Stimulated activated effector memory CD8-positive, alpha-beta T cell treated with anti-CD3 and anti-CD28 coated beads, Interleukin-12 subunit alpha, Interleukin-12 subunit beta, amount 100 ng/mL, for 72 hours (primary cell): ENCODE measurements at places on chromosomes 1 and 21.
A peak's percentile ranks its signal among the peaks of the same experiment; 100 is the strongest.

- no peak for DNase-seq
Measured at GRCh38 chr1:80566123-80566522, 1234.6 kb upstream of the ADGRL2 start.

- DNase-seq = no peak
Measured at GRCh38 chr1:51605961-51606723, 10.8 kb upstream of the OSBPL9 start.

- DNase-seq = no peak
Measured at GRCh38 chr1:241275981-241276380, 81.0 kb downstream of the RGS7 start.

- no peak for DNase-seq
Measured at GRCh38 chr1:236689713-236690569, 3.6 kb downstream of the ACTN2 start.

DNA sequence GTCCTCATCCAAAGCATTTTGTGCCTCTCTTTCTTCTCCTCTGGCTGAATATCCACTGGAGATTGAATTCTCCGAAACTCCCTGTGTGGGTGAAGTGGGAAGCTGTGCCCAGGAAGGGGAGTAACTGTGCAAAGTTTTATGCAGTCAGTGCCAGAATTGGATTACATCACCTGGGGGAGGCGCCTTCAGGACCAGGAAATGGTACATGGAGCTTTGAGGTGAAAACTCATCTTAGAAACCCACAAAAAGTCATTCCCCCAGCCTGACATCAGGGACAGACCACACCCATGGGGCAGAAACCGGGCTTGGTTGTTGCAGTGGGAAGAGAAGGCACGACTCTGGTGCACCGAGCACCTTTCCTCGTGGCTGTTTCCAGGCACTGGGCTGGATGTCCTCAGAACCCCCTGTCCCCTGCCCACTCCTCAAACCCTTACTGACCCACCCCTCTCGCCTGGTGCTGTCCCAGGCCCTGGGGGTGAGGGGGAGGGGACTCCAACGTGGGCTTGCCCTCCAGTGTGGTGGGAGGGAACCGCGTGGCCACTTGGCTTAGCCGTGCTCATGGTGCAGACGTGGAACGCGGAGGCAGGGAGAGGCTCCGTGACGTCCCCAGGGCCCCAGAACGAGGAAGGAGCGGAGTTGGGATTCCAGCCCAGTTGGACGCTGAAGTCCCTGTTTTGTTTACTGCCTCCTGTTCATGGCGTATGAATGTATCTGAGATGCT lies 15.7 kb downstream of the TFF3 start:
- DNase-seq = no peak

GRCh38 chr1:67759692-67760029 lies 73.6 kb downstream of the GNG12 start:
- no peak for DNase-seq

GRCh38 chr1:19988267-19989006 lies 9.0 kb upstream of the PLA2G2A start:
- DNase-seq = no peak

DNA sequence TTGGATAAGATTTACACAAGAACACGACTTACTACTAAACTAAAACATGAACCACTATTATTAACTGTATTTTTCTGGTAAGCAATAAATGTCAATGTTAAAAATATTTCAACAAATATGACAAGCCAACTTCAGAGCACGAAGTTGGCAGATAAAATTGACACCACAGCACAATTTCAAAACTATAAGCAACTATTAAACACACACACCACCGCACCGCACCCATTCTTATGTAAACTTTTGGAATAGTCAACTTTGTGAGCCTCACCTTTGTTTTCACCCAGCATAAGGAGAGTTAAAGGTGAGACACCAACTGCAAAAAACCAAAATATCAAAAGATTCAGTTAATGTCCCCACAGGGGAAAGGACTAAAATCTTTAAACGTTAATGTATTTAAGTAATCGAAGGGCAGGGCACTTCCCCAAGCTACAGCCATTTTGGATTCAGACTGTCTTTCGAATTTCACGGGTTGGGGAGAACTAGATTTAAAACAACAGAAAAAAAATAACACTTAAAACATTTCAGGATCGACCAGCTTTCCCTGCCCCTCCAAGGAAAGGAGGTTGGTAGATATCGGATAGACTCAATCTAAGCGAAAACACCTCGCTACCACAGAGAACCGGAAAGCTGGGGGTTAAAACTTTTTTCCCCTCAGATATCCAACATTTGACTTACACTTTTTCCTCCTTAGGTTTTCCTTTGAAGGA lies 872 bp downstream of the GPBP1L1 start:
- DNase-seq = no peak

DNA sequence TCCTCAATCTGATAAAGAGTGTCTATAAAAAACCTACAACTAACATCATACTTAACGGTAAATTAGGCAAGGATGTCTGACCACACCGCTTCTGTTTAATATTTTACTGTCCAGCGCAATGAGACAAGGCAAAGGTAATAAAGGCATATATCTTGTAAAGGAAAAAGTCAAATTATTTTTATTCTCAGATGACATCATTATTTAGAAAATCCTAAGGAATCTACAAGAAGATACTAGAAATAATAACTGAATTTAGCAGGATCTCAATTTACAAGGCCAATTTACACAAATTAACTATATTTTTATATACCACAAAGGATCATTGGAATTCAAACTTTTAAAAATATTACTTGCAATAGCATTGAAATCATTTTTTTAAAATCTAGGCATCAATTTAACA lies 29.4 kb downstream of the GJA4 start:
- no peak for DNase-seq

DNA sequence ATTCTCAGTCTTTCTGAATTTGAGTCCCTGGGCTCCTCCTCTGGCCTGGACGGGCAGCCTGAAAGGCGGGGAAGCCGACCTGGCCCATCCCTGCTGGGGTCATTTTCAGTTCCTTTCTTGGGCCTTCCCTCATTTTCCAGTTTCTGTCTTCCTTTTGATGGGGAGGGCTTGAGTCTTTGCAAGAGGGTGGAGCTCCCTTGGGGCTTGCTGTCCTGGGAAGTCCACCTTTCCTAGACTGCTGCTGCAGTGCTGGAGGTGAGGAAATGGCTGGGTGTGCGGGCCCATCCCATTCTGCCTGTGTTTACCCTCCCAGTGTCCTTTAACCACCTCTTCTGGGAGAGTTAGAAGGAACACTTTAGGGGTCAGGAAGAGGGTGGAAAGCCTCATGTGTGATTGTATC lies 40.4 kb upstream of the SYNC start:
- DNase-seq = no peak

GRCh38 chr1:201325678-201326060 lies 42.4 kb downstream of the PKP1 start:
- DNase-seq = no peak

GRCh38 chr1:117371441-117372151 lies 4.3 kb downstream of the MAN1A2 start:
- no peak for DNase-seq

GRCh38 chr1:212928323-212929291 lies 21.7 kb upstream of the VASH2 start:
- peak; percentile 32 for DNase-seq

- no peak for DNase-seq
Measured at GRCh38 chr1:39899611-39900538, 1.8 kb downstream of the MYCL start.

DNA sequence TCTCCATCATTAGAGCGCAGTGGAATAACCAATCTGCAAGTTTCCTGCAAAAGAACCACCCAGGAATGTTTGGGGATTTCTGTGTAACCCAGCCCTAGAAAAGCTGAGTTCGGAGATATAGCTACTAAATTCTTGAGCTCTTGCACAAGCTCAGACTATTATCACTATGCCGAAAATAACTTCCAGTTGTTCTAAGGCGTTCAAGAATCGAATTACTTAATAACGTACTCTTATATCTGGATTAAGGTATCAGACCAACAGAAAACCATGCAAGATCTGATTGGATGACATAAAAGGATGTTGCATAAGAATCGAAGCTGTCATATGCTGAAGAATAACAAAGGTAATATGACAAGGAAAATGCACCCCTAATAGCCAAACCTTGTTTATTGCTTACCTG lies 7.5 kb upstream of the LAMC2 start:
- DNase-seq = no peak

- DNase-seq = no peak
Measured at GRCh38 chr1:215544566-215544965, 22.5 kb upstream of the KCTD3 start.

GRCh38 chr1:234938924-234939323 lies 189.7 kb downstream of the TOMM20 start:
- DNase-seq = no peak

- no peak for DNase-seq
Measured at GRCh38 chr1:25607123-25607522, 9.5 kb upstream of the MAN1C1 start.

GRCh38 chr1:115402753-115403184 lies 64.7 kb upstream of the NGF start:
- no peak for DNase-seq

GRCh38 chr1:200512191-200512590 lies 102.4 kb upstream of the ZNF281 start:
- DNase-seq = no peak

GRCh38 chr1:197915862-197916499 lies 1.2 kb upstream of the LHX9 start:
- DNase-seq = no peak

GRCh38 chr1:32901823-32902534 lies 790 bp upstream of the TMEM54 start:
- DNase-seq = no peak

DNA sequence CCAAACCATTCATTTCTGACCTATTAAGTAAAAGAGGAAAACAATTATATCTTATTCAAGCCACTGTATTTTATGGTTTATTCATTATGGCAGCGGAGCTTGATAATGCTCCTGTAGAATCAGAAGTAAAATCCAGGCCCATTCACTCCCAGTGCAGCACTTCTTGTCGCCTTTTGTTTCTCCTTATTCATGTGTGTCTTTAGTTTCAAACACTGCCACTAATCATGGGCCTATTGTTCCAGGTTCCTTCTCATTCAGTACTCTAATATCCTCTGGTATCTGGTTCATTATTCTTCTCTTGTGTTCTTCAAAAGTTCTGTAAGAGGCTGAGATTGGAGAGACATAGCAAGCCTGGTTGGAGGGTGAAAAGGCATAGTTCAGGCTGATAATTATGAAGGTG lies 218.3 kb downstream of the LRRIQ3 start:
- DNase-seq = no peak

DNA sequence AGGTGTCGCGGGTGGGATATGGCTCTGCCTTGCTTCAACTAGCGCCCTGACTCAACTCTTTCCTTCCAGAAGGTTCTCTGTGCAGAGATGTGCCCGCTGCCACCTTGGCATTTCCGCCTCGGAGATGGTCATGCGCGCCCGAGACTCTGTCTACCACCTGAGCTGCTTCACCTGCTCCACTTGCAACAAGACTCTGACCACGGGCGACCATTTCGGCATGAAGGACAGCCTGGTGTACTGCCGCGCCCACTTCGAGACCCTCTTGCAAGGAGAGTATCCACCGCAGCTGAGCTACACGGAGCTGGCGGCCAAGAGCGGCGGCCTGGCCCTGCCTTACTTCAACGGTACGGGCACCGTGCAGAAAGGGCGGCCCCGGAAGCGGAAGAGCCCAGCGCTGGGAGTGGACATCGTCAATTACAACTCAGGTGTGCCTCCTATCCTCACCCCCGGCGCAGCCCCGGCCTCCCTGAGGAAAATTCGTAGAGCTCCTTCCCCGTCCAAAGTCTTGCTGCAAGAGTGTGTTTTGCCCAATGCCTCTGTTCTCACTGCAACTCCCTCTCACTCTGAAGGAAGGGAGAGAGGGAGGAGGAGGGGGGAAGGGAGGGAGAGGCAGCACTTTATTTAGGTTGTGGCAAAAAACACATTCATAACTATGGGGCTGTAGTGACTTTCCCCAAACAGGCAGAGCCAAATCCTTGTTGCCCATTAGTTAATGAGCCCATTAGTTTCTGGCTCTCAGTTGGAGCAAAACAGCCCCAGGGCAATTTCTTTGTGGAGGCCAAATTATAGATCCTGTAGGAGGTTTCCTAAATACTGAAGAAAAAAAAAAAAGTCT lies 4.3 kb downstream of the LHX9 start:
- DNase-seq = no peak

- no peak for DNase-seq
Measured at GRCh38 chr21:40504825-40505224, 342.1 kb downstream of the DSCAM start.

DNA sequence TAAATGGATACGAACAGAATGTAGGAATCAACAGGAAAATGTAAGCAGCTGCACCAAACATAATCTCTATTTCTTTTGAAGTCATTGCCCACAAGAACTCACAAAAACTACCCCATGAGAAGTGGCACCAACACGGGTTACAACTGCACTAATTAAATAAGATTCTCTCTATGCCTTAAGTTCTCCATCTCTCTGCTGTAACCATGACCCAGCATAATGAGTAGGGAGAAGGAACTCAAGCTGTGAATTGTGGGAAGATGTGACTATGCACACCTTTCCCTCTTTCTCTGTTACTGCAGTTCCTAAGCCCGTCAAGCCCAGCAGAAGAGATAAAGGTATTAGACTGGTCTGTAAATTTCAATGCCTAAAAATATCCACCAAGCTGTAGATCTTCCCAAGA lies 614.0 kb downstream of the USP25 start:
- DNase-seq = no peak

DNA sequence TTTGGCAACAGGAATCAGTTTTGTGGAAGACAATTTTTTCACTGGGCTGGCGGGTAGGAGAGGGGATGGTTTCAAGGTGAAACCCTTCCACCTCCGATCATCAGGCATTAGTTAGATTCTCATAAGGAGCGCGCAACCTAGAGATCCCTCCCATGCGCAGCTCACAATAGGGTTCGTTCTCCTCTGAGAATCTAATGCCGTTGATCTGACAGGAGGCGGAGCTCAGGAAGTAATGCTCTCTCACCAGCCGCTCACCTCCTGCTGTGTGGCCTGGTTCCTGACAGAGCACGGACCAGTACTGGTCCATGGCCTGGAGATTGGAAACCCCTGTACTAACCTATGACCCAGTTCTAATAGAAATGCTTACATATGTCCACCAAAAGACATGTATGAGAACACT lies 96.6 kb upstream of the KIAA1614 start:
- no peak for DNase-seq

GRCh38 chr1:92754000-92754718 lies 30.7 kb downstream of the EVI5 start:
- DNase-seq = no peak

GRCh38 chr1:10873189-10873588 lies 76.7 kb upstream of the CASZ1 start:
- DNase-seq = no peak

GRCh38 chr1:40338745-40339419 lies 21.8 kb upstream of the COL9A2 start:
- DNase-seq = peak; percentile 92

- no peak for DNase-seq
Measured at GRCh38 chr1:230567221-230567575, 75.1 kb upstream of the COG2 start.

- DNase-seq = no peak
Measured at GRCh38 chr1:240114222-240114621, 22.5 kb downstream of the FMN2 start.

- no peak for DNase-seq
Measured at GRCh38 chr1:234154320-234155251, 218.7 kb upstream of the COA6 start.

DNA sequence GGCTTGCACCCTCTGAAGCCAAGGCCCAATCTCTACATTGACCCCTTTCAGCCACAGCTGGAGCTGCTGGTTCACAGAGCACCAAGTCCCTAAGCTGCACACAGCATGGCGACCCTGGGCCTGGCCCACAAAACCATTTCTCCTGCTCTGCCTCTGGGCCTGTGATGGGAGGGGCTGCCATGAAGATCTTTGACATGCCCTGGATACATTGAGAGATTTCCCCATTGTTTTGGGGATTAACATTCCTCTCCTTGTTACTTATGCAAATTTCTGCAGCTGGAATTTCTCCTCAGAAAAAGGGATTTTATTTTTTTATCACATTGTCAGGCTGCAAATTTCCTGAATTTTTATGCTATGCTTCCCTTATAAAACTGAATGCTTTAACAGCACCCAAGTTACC lies 235.8 kb downstream of the COL11A1 start:
- no peak for DNase-seq
